Upper lobe of right lung (tissue), 1 donor: ENCODE measurements at places on chromosomes 5 and 9. TPM values are rescaled to one million over a fixed set of nuclear protein-coding genes. Genes with fewer than 3 reads are reported as not detected.
A peak's percentile ranks its signal among the peaks of the same experiment; 100 is the strongest.

The LIFR gene
- 151 TPM for total RNA-seq

The AQP3 gene
- total RNA-seq = 352 TPM

The FBP1 gene
- 357 TPM for total RNA-seq

DNA sequence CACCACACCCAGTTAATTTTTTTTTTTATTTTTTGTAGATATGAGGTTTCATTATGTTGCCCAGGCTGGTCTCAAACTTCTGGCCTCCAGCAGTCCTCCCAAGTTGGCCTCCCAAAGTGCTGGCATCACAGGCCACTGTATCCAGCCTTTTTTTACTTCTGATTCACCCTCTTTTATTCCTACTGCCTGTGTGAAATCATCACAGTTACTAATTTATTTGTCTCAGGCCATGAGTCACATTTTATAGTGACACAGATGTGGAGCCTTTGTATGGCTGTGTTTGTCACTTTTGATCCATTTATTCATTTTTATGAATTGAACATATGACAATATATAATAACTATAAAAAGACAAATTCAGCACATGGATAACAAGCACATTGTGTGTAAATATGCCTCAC, 67.1 kb upstream of the SNX2 start:
- no peaks in the 10 kb centered on the region for H3K4me1 ChIP-seq
- DNase-seq = no peak
- H3K27ac ChIP-seq = no peak overlapping the region
- H3K36me3 ChIP-seq = no peaks in the 10 kb centered on the region
- H3K27me3 ChIP-seq = no peaks in the 10 kb centered on the region
- H3K4me3 ChIP-seq = no peak overlapping the region

DNA sequence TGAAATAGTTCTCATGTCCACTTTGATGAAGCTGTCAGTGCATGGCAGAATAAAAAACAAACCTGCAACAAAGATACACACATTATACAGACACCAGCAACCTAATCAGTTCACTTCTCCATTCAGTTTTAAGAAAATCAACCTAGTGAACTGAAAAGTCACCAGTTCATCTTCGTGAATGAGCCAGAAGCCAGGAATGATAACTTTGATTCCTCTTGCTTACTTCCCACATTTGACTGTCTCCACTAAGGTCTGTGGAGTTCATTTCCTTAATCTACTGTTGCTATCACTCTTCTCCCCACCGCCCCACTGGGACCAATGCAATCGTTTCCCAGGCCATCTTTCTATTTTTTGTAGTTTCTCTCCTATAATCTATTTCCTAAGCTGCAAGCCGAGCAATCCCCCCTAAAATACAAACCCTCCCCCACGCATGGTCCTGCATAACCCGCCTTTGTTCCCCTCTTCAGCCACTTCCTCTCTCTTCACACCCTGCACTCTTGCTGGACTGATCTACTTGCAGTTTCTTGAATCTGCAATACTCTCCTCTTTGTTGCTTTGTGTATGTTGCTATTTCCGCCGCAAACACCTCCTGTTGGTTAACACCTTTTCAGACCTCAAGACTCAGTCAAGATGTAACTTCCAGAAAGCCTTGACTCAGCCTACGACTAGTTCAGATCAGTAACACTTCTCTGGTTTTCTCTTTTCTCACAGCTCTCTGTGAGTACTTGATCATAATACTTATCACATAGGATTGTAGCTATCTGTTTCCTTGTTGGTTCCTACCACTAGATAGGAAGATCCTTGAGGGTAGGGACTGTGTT, 16.6 kb downstream of the STOM start:
- H3K27me3 ChIP-seq = no peaks in the 10 kb centered on the region
- H3K27ac ChIP-seq = peak overlapping the region; percentile 51
- no peak overlapping the region for H3K4me3 ChIP-seq
- peaks cover 75% of the 10 kb centered on the region for H3K36me3 ChIP-seq
- peaks cover 96% of the 10 kb centered on the region for H3K4me1 ChIP-seq

- H3K27ac ChIP-seq = no peak overlapping the region
- no peaks in the 10 kb centered on the region for H3K27me3 ChIP-seq
- H3K36me3 ChIP-seq = no peaks in the 10 kb centered on the region
- DNase-seq = no peak
Observed at GRCh38 chr5:97847920-97848631, 665.0 kb upstream of the RIOK2 start.

- peak; percentile 75 for DNase-seq
- H3K27ac ChIP-seq = peak overlapping the region; percentile 82
- peaks cover 12% of the 10 kb centered on the region for H3K36me3 ChIP-seq
Observed at GRCh38 chr5:179858241-179858585, 404 bp downstream of the MRNIP start.

DNA sequence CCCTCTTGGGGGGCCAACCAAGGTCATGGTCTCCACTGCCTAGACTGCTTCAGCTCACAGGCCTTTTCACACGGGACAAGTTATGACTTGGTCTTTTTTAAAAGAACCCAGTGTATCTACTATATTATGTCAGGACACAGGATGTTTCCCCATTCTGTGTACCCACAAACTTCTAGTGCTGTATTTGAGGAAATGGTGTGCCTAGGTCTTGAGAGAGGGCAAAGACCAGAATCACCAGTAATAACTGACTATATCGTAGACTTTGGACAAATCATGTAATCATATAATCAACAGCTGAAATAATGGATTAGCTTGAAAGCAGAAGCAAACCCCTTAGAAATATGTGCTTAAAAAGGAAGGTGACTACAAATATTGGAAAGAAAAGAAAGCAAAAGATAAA, 133.3 kb downstream of the ARL15 start:
- no peaks in the 10 kb centered on the region for H3K27me3 ChIP-seq
- H3K27ac ChIP-seq = no peak overlapping the region
- H3K36me3 ChIP-seq = no peaks in the 10 kb centered on the region
- H3K4me3 ChIP-seq = no peak overlapping the region
- H3K4me1 ChIP-seq = peaks cover 23% of the 10 kb centered on the region

DNA sequence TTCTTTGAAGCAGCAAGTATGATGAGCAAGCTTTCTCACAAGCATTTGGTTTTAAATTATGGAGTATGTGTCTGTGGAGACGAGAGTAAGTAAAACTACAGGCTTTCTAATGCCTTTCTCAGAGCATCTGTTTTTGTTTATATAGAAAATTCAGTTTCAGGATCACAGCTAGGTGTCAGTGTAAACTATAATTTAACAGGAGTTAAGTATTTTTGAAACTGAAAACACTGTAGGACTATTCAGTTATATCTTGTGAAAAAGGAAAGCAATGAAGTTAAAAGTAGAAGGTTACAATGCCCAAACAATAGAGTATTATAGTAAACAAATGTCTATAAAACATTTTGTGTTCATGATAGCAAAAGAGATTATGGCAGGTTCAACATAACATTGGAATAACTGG, 88.6 kb downstream of the JAK2 start:
- no peak overlapping the region for H3K4me3 ChIP-seq
- no peak for DNase-seq
- no peaks in the 10 kb centered on the region for H3K4me1 ChIP-seq
- no peaks in the 10 kb centered on the region for H3K27me3 ChIP-seq
- H3K36me3 ChIP-seq = peaks cover 72% of the 10 kb centered on the region
- no peak overlapping the region for H3K27ac ChIP-seq

GRCh38 chr5:117326997-117327396, 752.4 kb upstream of the SEMA6A start:
- no peak overlapping the region for H3K27ac ChIP-seq
- H3K4me1 ChIP-seq = no peaks in the 10 kb centered on the region
- no peaks in the 10 kb centered on the region for H3K27me3 ChIP-seq
- DNase-seq = no peak
- H3K4me3 ChIP-seq = no peak overlapping the region
- no peaks in the 10 kb centered on the region for H3K36me3 ChIP-seq

DNA sequence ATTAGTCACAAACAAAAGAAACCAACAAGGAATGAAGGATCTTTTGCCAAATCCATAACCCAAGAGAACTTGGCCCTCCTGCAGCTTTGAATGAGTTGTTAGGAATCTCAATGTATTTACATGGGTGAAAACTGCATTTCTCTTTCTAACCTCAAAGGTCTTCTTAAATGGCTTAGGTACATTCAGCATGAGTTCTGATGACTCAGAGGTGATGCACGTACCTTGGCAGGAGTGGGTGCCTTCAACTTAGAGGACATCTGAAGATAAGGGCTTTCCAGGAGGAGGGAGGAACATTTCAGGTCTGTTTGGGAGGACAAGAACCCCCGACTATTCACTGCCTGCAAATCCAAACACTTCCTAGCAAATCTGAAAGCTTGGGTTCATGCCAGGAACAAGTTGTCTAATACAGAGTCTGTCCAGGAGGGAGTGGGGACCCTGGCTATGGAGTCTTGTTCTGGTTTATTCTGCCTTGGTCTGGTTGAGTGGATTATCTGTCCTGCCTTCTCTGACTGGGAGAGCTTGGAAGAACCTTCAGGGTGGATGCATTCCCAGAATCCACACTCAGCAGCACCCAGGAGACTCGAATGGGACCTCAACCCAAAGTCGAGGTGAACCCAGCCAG, 65.7 kb downstream of the IRX2 start:
- no peaks in the 10 kb centered on the region for H3K27me3 ChIP-seq
- H3K4me3 ChIP-seq = no peak overlapping the region
- no peak overlapping the region for H3K27ac ChIP-seq
- H3K4me1 ChIP-seq = no peaks in the 10 kb centered on the region
- no peak for DNase-seq

DNA sequence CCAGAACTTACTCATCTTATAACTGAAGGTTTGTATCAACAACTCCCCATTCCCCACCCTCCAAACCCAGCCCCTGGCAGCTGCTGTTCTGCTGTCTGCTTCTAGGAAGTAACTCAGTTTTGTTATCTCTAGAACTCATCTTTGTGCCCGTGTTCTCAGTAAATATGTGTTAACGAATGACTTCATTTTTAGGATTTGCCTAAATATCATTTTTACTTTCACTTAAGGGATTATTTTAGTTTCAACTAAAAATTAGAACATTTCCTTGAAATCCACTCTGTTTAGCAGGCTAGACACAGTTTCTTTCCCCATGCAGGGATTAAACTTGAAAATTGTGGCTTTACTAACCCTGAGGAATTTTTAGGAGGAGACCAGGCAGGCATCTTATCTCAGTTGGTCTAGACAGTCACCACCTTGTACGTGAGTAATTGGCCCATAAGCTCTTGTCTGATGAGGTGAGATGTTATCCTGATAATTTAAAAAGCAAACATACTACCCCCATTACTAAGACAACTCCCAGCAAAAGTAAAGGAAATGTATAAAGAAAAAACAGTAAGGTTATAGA, 68.2 kb upstream of the TNFAIP8 start:
- H3K4me3 ChIP-seq = no peak overlapping the region
- peaks cover 36% of the 10 kb centered on the region for H3K4me1 ChIP-seq
- no peak overlapping the region for H3K27ac ChIP-seq
- H3K27me3 ChIP-seq = no peaks in the 10 kb centered on the region

The PCDHB8 gene
- 2.4 TPM for total RNA-seq

The CDKN2B gene
- 31.3 TPM for total RNA-seq

- DNase-seq = no peak
- H3K27me3 ChIP-seq = no peaks in the 10 kb centered on the region
- H3K27ac ChIP-seq = no peak overlapping the region
- no peaks in the 10 kb centered on the region for H3K4me1 ChIP-seq
Observed at GRCh38 chr5:110880413-110880812, 141.6 kb downstream of the SLC25A46 start.

GRCh38 chr9:112028242-112029221, 131.9 kb downstream of the UGCG start:
- DNase-seq = no peak
- H3K4me1 ChIP-seq = peaks cover 25% of the 10 kb centered on the region
- no peak overlapping the region for H3K27ac ChIP-seq
- no peaks in the 10 kb centered on the region for H3K27me3 ChIP-seq

GRCh38 chr9:114356792-114357191, 27.1 kb downstream of the ORM2 start:
- peaks cover 100% of the 10 kb centered on the region for H3K36me3 ChIP-seq
- H3K27ac ChIP-seq = no peak overlapping the region
- DNase-seq = peak; percentile 47

The CCL27 gene
- not detected for total RNA-seq
